T-helper 17 cell (primary cell): ENCODE measurements at places on chromosomes 3 and 15.
A peak's percentile ranks its signal among the peaks of the same experiment; 100 is the strongest.

GRCh38 chr15:50353975-50354837 is 792 bp downstream of the GABPB1 start:
- peak; percentile 57 for DNase-seq

DNA sequence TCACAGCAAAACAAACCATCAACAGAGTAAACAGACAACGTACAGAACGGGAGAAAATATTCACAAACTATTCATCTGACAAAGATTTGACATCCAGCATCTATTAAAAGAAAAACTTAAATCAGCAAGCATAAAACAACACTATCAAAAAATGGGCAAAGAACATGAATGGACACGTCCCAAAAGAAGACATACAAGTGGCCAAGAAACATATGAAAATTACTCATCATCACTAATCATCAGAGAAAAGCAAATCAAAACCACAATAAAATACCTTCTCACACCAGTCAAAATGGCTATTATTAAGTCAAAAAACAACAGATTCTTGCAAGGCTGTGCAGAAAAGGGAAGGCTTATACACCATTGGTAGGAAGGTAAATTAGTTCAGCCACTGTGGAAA is 13.7 kb upstream of the SERPINI2 start:
- DNase-seq = no peak

DNA sequence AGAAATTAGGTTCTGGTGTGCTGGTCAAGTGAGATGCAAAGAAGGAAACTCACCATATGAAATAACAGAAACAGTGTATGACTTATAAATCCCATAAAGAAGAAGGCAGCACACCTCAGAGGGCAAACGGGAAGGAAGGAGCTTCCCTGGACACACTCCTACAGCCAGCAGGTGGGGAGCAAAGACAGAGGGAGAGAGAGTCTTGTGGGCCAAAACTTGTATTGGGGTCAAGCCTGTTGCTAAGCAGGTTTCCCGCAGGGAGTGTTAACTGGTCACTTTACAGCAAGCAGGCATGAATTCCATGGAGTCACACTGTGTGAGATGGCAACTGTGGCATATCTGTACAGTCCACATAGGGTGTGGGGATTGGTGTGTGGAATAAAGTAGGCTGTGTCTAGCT is 222.9 kb upstream of the NDN start:
- DNase-seq = no peak

DNA sequence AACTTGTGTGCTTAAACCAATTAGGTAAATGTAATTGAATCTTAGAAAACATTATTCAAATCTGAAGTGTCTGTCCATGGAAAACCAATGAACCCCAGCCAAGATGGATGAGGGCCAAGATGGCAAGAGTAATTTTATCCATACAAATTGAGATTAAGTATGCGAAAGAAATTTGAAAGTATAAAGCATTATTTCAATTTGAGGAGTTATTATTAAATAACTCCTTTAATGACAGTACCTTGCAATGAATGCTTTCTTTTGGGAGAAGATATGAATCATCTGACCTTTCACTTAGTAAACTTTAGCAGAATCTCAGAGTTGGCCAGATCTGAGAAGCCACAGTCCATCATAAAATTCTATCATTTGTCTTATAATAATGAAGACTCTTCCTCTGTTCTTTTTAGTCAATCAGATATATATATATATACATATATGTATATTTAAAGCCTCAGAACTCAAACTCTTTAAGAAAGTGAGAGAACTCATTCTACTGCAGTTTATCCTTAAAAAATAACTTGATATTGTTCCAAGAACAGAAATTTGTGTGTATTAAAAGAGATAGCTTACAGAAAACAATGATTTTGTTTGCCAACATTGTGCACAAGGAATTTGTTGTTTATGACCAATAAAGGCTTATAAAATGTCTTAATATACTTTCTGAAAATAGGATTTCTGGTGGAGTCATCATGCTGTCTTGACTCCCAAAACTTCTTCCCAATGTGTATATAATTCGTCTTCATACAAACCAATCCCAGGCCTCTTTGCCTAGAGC is 434.8 kb upstream of the THBS1 start:
- no peak for DNase-seq

DNA sequence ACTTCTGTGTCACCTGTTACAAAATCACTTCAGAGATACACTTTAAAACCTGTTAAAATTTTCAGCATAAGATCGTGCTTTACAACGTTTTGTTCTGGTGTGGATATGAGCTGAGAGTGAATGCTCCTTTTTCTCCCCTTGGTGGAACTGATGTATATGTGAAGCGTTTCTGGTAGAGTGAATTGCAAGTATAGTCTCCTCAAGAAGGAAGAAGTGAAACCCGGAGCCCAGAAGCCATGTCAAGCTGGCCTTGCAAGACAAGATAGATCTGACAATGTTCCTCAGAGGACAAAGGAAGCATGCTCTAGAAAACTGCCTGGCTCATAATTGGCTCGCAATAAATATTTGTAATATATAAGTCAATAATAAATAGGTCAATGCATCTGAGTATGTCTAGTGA is 23.6 kb downstream of the SERPINI2 start:
- DNase-seq = no peak
